ENCODE measurements at places on chromosomes 1 and 21.

GRCh38 chr21:37063433-37063832, 9.4 kb downstream of the PIGP start:
- DNase-seq: no peak

DNA sequence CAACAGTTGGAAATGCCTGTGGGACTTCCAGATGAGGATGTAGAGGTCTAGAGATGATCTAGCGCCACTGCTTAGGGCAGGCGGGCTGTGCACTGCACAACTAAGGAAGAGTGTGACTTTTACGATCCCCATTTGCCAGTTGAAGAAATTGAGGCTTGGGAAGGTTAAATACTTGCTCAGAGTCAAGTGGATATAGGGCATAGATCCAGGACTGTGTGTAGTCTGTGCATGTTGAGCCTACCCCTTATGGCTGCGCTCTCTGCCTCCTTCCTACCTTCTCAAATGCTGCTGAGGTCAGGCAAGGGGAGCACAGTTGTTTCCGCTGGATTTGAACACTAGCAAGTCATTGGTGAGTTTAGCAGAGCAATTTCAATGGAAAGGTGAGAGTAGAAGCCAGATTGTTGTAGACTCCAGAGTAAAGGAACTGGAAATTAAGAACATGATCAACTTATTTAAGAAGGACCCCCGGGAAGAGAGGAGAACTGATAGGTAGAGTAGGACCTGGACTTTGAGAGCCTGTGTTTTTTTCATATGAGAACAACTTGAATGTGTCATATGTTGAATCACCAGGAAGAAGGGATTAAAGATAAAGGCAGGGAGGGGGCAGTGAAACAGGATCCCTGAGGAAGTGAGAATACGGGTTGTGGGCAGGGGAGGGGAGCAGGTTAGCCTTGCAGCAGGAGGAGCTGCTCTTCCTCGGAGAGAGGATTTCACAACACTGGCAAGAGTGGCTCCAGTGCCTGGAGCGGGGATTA, 2.7 kb downstream of the CAPN2 start:
- DNase-seq: no peak

DNA sequence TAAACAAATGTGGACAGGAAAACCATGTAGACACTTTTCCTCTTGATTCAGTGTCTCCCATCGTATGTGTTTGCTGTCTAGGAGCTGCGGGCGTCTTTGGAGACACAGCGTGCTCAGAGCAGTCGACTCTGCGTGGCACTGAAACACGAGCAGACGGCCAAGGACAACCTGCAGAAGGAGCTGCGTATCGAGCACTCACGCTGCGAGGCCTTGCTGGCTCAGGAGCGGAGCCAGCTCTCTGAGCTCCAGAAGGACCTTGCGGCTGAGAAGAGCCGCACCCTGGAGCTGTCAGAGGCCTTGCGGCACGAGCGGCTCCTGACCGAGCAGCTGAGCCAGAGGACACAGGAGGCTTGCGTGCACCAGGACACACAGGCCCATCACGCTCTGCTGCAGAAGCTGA, 27.2 kb upstream of the DIP2A start:
- DNase-seq: no peak

DNA sequence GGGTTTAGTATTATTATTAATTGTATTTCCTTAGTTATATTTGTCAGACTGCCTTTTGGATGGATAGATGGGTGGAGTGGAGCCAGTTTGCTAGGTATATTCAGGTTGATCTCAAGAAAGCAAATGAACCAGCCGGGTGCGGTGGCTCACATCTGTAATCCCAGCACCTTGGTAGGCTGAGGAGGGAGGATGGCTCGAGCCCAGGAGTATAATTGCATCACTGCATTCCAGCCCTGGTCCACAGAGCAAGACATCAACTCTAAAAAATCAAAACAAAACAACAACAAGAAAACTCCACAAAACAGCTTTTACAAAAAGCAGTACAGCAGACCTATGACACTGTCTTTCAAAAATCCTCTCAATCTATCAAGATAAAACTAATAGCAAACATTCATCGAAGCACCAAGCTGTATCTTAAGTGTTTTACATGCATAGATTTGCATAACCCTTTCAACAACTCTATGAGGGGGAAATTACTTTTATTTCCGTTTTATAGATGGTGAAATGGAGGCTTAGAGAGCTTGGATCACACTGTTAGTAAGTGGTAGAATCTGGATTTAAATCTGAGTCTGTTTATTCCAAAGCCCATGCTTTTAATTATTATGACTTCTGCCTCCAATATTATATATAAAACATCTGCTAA, 25.5 kb downstream of the KMO start:
- DNase-seq: no peak

- DNase-seq: no peak
Observed at GRCh38 chr1:214641214-214641895, 38.4 kb downstream of the CENPF start.

DNA sequence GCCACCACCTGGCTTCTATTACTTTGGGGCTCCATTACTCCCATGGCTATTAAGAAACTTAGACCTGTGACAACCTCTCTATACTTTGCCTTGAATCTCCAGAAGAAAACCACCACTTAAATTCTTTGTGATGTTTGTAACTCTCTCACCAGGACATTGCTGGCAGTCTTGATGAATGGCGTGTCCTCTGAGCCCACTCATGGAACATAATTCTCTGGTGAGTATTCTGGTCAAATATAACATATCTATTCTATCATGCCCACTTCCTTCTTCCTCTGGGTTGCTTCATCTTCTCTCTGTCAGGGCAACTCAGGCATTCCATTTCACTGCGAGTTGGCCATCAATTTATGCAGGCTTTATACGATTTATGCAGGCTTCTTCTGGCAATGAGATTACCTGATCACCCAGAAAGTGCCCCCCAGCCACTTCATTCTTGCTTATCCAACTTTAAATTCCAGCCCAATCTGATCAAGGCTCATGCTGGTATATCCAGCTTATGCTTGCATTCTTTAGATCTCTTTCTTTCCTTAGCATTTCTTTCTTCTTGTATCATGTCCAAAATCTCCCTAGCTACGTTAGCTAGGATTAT, 112.0 kb upstream of the CHRM3 start:
- DNase-seq: no peak

- DNase-seq: no peak
Observed at GRCh38 chr21:44537930-44538911, 1.8 kb downstream of the KRTAP10-1 start.

DNA sequence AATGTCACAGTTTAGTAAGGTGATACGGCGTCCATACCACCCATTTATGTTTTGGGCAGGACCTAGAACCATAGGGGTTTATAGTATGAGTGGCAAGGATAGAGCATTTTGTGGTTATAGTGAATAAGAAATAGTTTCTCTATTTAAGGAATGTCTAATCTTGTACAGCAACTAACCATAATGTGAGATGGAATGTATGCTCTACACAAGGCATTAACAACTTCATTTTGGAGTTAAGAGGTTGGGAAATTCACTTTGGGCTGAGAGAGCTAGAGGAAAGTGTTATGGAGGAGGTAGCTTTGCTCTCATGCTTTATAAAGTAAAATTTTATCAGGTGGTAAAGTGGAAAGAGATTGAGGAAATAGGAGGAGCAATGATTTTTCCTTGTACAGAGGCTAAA, 3.0 kb upstream of the MCL1 start:
- no peak for DNase-seq

DNA sequence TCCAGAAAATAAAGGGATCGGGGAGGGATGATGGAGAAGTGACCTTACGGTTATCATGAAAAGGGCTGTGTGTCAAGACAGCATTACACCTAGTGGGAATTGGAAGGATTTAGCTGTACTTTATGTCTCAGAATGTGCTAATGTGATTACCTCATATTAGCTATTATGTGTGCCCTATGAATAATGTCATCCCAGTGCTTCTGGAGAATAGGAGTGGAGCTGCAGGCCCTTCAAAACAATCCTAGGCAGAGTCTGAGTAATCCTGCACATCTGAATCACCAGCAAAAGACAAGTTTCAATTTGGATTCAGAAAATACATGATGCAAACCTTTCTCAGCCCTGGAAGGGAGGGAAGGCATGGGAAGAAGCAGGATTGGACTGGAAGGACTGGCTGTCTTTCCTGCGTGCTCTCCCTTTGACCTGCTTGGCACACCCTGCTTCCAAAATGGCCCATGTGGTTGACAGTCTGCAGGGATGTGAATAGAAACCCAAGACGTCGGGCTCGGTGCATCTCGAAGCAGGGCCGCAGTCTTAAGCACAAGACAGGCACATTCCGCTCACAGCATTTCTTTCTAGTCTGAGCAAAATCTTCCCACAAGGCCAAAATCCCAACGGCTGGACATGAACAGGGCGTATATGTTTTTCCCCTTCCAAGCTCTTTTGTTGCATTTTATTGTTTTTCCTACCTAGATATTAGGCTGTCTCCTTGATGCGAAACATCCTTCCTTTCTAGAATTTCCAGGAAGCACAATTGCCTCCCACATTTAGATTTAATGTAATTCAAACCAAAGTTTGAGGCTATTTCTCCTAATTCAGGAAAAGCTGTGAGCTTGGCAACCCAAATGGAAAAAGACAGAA, 54.3 kb upstream of the TARBP1 start:
- no peak for DNase-seq

DNA sequence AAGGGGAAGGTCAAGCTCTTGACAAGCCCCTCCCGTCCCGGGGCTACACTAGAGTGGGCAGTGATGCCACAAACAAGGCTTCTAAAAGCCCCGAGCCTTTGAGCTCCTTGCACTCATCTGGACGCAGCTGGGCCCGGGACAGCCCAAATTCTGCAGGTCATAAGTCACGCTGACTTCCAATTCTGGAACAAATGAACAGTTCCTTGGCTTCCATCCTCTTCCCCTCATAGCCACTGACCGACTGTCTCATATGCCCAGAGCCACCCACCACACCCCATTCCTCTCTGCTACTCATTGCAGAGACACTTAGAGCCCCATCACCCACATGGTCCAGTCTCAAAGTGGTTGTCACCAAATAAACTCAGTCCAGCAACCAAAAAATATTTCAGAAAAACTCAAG, 32.8 kb upstream of the PRELP start:
- DNase-seq: no peak

- DNase-seq: no peak
Observed at GRCh38 chr1:208728815-208729214, 484.6 kb upstream of the PLXNA2 start.

DNA sequence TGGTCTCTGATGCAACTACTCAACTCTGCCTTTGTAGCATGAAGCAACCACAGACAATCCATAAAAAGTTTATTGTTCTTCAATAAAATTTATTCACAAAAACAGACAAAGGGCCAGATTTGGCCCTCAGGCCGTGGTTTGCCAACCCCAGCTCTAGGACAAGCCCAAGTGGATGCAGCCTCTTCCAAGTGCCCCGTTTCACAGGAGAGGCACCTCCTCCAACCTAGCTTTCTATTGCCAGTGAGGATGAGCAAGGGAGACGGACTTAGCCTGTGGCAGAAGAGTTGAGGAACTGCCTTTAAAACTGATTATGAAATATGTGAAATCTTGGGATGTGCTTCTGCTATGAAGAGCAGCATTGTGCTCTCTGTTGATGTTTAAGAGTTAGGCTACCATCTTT, 105.4 kb downstream of the PSMG1 start:
- no peak for DNase-seq

DNA sequence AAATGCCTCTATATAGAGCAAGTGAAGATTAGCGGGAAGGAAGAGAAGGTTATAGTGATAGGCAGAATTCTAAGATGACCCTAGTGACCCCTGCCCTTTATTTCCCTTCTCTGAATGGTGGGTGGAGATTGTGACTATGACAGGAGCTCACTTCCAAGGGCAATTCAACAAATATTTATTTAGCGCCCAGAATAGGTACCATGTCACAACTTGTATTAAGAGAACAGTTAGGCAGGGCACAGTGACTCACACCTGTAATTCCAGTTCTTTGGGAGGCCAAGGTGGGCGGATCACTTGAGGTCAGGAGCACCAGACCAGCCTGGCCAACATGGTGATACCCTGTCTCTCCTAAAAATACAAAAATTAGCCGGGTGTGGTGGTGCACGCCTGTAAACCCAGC, 236.0 kb upstream of the POGK start:
- DNase-seq: no peak

- DNase-seq: no peak
Observed at GRCh38 chr1:74693473-74693872, 19.9 kb upstream of the ERICH3 start.

DNA sequence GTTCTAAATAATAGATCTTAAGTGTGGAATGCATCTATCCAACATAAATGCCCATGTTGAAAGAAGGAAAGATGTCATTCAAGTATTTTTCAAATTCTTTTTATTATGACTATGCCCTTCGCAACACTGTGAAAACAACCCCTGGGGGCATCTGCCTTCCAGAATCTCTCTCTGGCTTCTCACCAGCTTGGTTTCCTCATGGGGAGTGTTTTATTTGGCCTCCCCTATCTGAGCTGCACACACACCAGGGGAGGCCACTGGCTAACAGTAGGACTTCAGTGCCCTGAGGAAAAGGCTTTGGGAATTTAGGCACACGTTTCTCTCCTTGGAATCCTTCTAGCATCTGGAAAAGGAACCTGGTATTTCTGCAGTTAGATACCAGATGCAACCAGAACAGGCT, 130.6 kb downstream of the EDEM3 start:
- DNase-seq: no peak

GRCh38 chr1:48048064-48048463, 50.9 kb upstream of the TRABD2B start:
- no peak for DNase-seq

DNA sequence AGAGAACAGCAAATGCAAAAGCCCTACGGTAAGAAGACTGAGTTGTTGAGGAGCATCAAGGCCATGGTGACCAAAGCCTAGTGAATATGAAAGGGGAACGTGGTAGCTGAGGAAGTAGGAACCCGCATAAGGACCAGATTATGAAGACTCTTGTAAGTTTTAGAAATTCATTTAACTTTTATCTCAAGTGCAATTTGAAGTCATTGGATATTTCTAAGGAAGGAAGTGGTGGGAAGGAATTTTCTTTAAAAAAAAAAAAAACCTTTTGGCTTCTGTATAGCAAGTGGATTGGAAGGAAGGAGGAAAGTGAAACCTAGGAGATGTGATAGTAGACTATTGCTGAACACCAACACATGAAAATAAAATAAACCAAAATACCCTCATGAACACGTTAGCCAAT, 119.0 kb downstream of the TNFSF18 start:
- no peak for DNase-seq
